IMR-90 (cell line): ENCODE measurements at places on chromosomes 5 and 9.

DNA sequence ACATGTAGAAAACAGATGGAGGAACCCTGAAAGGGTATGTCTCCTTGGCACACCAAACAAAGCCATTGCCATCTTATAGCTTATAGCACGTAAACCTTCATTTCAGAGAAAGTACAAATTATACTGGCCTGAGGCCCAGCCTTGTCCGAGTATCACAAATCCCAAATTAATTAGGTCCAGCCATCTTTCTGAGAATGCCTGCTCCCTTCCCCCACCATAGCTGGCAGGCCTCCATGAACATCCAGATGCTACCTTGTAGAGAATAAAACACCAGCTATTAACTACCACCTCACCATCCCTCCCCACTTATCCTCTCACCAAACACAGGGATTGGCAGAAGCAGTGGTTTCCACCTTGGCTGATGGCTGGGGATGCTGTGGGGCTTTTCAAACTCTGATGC, 224.0 kb downstream of the SPOCK1 start:
- no peak for DNase-seq

DNA sequence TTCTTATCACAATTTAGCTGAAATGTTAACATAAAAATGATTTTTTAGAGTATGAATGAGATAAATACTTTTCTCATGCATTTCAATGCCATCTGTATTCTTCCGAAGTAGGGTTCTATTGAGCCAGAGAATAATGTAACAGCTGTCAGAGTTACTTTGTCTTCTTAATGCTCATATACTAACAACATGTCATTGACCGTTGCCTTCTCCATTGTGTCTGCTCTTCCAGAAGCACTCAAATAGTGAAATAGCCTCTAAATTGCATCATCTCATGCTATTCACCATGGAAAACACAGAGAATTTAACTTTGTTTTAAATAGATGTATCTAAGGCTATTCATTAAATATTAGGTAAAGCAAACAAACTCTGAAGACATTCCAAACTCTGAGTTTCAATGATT, 1875.9 kb upstream of the CDH9 start:
- DNase-seq, result no peak

DNA sequence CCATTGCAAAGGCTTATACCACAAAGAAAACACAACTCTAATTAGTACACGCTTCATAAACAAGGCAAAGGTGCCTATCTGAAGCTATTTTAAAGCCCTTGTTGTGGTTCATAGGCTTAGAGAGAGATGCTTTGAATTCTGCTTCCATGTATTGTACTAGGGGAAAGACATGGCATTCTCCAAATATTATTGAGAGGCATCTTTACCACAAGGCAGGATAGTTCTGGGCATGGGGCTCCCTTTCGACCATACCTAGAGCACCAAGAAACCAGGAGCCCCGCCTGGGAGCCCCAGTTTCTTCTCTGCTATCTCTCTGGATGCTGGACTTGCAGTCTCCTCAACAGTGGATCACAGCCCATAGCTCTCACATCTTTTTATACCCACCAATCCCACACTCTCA, 93.7 kb downstream of the NFIB start:
- no peak for DNase-seq

DNA sequence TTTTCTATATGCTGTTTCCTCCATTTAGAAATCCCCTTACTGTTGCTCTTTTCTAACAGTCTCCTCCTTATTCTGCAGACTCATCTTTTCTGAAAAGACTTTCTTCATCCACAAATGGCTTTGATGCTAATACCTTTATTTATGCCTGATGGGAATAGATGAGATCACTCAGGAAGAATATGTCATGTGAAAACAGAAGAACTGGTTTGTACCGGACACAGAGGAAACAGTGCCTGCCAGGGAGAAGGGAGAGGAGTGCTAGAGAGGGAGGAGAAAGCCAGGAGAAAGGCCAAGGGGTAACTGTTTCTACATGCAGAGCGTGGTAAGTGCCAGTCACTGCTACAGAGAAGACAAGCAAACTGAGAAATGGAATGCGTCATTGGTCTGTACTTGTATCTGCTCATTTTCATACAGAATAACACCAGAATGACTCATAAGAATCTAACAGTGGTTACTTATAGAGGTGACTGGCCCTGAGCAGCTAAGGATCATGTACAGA, 45.9 kb upstream of the PJA2 start:
- peak; percentile 98 for DNase-seq

DNA sequence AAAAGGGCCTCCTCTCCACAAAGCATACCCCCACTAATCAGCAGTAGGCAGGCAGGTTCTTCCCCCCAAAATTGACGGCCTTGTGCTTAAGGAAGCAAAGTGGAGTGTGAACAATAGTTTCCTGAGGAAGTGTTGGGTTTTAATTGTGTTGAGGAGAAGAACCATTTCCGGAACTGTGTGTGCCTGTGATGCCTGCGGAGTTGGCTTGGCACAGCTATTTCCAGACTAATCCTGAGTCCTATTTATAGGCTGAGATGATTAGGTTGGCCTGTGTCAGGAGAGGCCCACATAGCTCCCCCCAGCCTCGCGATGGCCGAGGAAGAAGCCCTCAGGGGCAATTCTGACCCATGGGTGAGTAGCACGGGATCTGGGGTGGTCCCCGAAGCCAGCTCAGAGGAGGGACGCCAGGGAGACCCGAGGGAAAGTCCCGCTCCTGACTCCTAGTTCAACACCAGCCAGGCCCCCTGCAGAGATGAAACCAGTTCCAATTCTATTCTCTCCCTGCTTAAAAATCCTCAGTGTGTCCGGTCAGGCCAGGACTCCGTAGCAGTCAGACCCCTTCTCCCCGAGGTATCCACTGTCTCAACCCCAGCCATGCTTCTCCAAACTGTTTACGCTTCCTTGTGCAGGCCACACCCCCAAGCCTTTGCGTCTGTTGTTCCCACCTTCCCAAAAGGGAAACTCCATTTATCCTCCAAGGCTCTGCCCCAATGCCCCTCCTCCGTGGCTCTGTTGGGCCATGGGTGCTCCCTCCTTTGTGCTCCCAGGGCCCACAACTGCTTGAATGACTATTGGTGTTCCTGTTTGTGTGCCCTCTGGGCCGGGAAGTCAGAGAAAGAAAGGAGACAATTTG, 18.1 kb downstream of the GSN start:
- DNase-seq, result peak; percentile 56

DNA sequence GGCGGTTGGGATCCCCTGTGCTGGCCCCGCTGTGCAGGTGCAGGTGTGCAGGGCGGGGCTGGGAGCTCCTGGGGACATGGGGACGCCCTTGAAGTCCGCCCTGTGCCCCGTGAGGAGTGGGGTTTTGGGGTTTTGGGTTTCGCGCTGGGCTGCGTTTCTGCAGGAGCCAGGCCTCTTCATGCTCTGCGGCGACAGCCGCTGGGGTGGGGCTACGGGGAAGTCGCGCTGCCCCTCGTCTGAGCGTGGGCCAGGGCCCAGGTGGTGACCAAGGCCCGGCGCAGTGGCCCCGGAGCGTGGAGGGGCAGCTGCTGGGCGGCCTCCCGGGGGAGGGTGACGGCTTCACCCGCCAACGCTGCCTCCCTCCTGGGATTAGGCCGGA, 47.8 kb upstream of the IRX4 start:
- no peak for DNase-seq

- no peak for DNase-seq
These were observed 47.6 kb downstream of the ZSWIM6 start for GRCh38 chr5:61379677-61380076.

DNA sequence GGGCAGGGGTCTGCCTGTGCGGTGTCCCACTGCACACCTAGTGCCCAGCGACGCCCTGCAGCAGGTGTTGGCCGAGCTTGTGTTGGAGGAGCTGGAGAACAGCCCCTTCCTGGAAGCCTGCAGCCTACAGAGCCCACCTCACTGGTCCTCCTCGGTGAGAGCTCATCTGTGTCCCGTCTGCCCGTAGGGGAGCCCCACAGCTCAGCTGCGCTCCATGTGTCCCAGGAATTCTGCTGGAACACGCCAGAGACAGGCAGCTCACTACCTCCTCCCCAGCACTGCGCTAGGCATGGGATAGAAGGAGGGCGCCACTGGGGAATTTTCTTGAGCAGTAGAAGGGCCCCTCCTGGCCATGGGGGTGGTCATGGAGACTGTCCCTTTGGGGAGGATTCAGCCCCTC, 44.0 kb downstream of the DUSP1 start:
- no peak for DNase-seq

- DNase-seq, result no peak
These were observed 122.0 kb downstream of the NPR3 start for GRCh38 chr5:32833127-32833526.

DNA sequence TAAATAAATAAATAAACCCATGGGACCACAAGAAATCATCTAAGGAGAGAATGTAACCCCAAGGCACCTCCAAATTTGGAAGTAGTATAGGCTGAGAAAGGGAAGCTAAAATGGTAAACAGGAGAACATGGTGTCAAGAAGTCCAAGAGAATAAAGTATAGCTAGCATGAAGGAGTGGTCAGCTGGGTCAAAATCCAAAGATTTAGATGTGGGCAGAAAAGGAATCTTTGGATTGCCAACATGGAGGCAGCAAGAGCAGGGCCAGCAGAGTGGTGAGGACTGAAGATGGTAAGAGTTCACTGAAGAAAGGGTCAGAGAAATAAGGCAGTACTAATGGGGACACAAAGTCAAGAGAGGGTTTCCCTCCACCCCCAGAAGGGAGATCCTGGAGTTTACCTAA, 53.0 kb downstream of the TSSK1B start:
- DNase-seq, result no peak

- peak; percentile 66 for DNase-seq
These were observed 6.9 kb upstream of the VAV2 start for GRCh38 chr9:133998915-133999595.
